ENCODE measurements at places on chromosomes 1 and 21.

GRCh38 chr1:32714277-32714676 is 11.7 kb upstream of the SYNC start:
- no peak for DNase-seq

DNA sequence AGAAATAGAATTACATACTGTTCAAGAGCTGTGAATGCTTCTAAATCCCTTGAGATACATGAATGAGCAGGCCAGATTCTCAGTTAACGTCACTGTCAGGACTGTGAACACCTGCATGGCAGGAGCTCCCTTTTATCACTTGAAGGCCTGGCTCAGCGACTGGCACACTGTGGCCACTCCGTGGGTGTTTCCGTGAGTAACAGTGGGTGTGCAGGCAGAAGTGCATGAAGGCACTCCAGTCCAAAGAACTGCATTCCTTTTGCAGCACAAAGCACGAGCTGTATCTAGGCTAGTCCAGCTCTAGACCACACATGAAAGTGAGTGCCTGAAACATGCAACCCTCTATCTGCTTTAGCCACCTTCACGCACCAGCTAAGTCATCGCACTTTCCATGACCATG is 9.6 kb upstream of the SIM2 start:
- DNase-seq, result no peak

GRCh38 chr1:77796695-77797405 is 17.4 kb downstream of the MIGA1 start:
- DNase-seq, result no peak

DNA sequence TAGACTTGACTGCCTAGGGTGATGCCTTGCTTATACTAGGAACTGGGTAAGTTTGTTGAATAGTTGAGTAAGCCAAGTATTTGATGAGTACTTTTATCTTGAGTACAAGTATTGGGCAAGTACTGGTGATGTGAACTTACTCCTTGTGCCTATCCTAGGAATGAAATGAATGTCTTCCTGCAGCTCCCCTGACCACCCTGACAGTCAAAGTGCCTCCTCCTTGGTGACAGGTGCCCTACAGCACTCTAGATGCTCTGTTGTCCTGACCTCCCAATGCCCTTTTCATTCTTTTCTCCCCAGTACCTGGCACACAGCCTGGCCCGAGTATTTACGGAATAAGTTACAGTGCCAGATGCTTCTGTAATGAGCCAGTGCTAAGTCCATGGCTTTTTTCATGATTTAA is 25.5 kb downstream of the PCSK9 start:
- DNase-seq, result no peak

DNA sequence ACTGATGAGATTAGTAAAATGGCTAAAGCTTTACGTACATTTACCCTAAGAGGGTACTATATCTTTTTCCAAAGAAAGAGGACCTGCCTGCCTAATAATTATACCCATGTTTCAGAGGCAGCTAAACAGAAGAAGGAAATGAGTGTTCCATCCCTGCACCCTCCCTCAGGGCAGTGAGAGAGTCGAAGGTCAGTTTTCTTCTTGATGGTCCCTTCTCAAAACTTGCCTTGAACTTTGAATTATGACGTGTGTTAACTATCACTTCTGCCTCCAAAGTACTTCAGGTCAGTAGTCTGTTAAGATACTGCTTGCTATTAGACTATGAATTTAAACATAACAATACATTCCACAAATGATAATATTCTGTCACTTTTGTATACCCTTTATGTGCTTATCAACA is 294.8 kb upstream of the CHRM3 start:
- DNase-seq, result no peak

DNA sequence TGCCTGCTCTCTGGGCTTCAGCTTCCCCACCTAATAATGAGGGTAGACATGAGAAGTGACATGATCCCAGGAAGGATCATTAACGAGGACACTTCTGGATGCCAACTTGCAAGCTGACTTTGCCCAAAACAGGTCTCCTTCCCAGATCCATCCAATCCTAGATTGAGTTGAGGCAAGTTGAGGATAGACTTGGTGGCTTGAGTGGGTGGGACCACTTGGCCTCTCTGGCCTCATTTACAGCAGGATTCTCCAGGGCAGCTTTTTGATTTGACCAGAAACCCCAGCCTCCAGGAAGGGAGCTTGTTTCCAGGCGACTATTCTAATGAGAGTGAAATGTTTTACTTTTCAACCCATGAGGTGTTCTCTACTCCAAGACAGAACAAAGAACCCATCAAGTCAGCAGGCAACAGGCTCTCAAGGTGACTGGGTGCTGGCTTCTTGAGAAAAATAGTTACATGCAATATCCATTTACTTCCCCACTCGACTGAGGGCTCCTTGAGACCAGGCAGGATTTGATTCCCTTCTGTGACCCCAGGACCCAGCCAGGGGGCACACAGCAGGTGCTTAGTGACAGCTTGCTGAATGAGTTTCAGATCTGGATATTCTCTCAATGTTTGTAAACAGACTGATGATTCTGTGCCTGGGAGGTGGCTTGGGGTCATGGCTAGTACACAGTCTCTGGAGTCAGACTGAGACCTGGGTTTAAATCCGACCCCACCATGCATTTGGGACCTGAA is 128.2 kb downstream of the DMRTB1 start:
- DNase-seq, result no peak

GRCh38 chr1:22132517-22133235 is 10.2 kb downstream of the WNT4 start:
- DNase-seq, result no peak

GRCh38 chr1:8925960-8926359 is 19.7 kb upstream of the CA6 start:
- DNase-seq, result no peak

DNA sequence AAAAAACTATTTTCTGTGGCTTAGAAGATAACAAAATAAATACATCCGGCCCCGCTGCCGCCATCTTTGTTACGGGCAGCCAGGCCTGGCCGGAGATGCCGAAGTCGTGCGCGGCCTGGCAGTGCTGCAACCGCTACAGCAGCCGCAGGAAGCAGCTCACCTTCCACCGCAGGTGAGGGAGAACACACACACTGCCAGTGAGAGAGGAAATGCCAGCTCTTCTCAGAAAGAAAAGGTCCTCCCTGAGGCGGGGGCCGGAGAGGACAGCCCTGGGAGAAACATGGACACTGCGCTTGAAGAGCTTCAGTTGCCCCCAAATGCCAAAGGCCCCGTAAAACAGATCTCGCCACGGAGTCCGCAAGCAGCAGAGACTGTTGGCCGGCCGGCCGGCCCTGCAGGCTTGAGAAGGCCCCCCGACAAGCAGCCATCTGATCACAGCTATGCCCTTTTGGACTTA is 323.2 kb downstream of the AMY1C start:
- DNase-seq, result no peak

DNA sequence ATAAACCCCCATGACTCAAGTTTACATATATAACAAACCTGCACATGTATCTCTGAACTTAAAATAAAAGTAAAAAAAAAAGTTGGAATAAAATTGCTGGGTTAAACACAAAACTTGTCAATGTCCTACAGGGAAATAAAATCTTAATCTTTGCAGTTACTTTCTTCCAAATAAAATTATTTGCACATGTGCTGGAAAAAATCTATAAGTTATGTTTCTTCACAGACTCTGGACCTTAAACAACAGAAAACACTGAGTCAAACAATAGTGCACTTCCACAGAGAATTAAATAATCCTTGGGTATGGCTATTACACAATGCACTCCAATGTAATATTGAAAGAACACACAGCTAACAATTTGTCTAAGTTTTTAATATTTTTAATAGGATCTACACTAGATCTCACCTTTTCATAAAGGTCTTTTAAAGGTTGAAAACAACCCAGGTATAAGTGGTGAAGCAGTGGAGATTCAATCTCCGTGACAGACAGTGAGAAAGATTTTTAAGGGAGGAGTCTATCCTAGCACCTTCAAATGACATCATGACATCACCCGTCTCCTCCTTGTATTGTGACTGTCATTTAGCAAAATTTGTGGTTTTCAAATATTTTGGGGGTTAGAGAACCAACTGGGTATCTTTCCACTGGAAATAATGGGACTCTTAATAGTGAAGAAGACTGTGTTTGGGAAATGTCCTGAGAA is 25.2 kb upstream of the FGGY start:
- no peak for DNase-seq

- no peak for DNase-seq
These were observed 3.4 kb downstream of the FAM43B start for GRCh38 chr1:20555758-20556120.

All from right kidney (tissue), 9 donors.